ENCODE measurements at places on chromosomes 7 and 10.

DNA sequence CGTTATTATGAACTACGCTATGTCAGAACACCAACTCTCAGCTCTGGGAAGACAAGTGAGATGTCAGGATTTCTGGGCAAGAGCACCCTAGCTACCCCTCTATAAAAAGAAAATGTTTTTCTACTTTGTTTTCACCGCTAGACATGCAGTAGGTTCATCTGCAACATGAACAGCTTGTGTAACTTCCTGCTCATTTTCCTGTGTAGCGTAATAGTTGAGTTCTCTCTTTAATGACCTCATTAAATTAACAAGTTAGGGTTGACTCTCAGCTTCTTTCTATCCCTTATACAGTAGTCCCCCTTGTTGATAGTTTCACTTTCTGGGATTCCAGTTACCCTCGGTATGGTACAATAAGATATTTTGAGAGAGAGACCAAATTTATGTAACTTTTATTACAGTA, 329.4 kb upstream of the ZNF32 start:
- DNase-seq: no peak

- no peak for DNase-seq
Observed at GRCh38 chr10:44376472-44377099, 8.3 kb downstream of the CXCL12 start.

- no peak for DNase-seq
Observed at GRCh38 chr7:96827701-96828100, 118.1 kb upstream of the SEM1 start.

DNA sequence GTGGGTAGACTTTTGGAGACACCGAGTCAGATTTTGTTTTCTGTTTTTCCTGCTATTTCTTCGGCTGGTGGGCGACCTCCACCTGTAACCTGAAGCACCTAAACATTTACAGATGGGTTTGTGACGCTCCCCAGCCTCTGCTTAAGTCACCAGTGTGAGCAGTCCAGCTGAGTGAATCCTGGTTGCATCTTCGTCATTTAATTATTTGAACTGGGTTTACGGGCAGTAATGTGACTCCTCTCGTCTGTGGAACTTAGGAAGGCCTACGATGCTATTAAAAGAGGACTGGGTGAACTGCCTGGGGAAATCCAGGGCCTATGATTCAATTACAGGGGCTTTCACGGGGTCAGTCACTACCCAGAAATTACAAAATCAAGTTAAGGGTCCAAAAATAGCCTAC, 52.5 kb downstream of the WNT2 start:
- peak; percentile 86 for DNase-seq

DNA sequence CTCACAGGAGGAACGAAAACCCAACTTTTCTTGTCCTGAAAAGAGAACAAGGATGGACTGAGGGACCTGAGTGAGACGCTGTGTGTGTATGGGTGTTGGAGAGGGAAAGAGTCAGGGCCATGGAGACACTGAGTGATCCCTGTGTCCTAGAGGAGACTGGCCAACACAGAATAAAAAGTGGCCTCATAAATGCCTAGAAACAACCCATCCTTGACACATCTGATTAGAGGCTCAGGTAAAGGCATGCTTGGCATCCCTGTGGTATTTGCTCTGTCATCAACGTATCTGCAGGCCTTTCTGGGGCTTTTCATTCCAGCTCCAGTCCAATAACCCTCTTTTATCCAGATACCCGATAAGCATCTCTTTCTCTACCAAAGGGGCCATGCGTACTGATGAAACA, 86.3 kb downstream of the FGFR2 start:
- no peak for DNase-seq

DNA sequence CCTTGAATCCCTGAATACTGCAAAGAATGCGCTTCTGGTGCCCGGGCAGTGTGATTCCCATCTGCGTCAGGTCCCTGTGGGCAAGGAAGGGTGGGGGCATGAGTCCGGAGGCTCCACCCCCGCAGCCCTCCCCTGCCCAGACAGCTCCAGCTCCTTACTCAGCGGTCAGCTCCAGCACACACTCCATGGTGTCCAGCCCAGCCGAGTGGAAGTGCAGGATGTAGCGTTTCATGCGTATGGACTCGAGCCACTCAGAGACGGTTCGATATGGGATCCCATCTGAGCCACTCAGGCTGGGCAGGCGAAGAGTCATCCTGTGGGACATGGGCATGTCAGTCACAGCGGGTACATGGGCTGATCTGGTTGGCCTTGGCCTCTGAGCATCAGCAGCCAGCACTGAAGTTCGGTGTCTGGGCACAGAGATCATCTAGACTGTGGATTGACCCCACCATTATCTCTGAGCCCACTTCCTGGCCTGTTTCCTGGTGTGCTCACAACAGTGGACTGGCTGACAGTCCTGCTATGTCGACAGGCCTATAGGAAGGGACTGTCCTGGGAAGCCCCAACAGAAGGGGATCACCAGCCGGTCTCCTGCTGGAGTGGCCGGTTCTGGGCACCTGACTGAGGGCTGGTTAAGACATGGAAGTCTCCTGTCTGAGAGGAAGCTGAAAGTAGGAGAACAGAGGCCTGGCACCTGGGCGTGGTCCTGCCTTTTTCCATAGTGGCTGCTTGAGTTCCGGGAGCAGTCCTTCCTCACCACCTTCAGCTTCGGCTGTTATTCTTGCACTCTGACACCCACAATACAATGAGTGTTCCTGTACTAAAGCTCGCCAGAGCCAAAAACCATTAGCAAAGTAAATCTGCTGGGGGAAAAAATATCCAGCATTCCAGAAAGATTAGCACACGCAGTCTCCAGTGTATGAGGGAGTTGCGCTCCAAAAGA, 10.6 kb downstream of the ZYX start:
- peak; percentile 80 for DNase-seq

DNA sequence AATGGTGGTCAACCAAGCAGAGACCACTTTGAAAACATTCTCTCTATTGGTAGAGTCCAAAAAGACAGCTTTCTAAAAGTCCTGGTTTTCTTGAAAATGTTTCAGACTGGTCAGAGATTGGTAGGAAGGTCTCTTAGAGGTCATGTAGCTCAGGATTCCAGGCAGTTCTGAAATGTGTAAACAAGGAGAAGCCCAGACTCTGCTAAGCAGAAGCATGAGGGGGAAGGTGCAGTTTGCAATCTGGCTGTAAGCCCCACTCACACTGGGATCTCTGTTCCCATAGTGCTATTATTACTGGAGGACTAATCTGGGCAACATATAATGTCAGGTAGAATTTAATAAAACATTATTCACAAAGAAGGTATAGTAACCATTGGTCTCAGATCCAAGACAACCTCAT, 101.1 kb downstream of the MAGI2 start:
- DNase-seq: no peak
